ENCODE measurements at places on chromosomes 4 and X.
A peak's percentile ranks its signal among the peaks of the same experiment; 100 is the strongest.

GRCh38 chrX:72143609-72143907 lies 11.8 kb upstream of the RTL5 start:
- DNase-seq: no peak

DNA sequence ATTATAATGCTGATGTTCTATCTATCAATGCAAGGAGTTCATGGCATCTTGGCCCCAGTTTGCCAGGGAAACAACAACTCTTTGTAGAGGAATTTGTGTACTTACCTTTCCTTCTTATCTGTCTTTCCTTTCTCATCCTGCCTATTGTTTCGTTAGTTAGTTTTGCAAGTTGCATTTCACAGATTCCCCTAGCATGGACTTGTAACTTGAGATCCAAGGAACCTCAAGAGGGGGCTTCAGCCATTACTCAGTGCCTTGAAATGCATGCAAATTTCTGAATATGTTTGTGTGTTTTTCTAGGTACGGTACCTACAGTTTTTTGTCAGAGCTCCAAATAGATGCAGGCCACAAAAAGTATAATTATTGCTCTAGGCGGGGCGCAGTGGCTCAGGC lies 203.6 kb downstream of the LDB2 start:
- no peak for DNase-seq

GRCh38 chr4:10061650-10062415 lies 40.5 kb upstream of the SLC2A9 start:
- DNase-seq: no peak

DNA sequence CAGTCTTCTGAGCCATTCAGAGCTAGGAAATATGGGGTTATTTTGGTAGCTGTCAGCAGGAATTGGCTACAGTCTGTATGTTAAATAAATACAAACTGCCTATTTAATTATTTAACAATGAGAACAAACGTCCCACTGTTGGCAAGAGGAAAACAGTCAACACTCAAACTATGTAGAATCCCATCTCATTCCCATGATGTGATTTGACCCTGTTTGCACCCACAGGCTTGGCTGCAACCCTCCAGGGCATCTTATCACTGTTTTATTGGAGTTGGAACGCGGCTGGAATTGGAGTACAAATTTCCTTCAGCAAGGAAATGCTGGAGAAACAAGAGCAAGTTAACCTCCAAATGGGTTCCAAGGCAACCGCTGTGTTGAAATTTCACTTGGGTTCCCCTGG lies 124.0 kb downstream of the KIT start:
- DNase-seq: no peak

DNA sequence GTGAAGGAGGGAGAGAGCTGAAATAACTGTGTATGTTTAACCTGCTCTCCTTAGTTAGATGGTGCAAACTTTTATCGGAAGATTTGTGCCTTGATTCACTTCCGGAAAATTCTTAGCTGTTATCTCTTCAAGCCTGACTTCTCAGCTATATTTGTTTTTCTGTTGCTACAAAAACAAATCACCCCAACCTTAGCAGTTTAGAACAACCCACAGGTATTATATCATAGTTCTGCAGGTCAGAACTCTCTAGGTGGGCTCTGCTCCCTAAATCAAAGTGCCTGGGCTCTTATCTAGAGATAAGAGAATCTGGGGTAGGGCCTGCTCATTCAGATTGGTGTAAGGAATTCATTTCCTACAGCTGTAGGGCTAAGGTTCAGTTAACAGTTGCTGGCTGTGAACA lies 15.1 kb upstream of the CEP135 start:
- DNase-seq: no peak

- DNase-seq: no peak
These were observed 119.0 kb upstream of the MAP9 start for GRCh38 chr4:155495572-155496293.

DNA sequence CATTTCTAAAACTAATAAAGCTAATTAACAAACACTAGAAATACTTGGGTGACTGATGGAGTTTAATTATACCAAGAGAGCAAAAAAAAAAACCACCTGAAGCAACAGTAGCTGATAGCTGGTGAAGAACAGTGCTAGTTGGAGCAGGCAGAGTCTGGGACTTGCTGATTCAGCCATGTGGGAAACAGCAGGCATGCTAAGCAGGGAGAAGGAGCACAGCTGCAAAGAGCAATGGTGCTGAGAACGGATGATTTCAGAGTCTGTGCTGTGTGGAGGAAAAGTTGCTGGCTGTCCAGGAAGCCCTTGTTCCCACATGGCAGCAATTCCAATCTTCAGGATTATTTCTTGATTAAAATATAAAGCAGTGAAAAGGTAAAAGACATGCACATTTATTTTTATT lies 68.8 kb downstream of the NPY1R start:
- no peak for DNase-seq

DNA sequence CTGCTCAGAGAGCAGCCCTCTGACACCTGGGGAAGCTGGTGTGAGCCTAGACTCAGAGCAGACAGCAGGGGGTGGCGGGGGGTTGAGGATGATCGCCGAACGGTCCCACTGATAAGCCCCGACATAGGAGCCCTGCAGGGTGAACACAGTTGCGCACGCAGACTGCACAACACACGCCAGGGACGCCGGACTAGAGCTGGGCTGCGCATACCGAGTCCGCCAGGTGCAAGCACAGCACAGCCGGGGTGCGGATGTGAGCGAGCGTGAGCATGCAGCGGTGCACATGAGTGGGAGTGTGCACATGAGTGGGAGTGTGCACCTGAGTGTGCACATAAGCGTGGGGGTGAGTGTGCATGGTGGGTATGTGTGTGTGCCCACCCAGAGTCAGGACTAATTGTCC lies 36.7 kb downstream of the FAM53A start:
- no peak for DNase-seq

GRCh38 chr4:2047031-2047660 lies 12.0 kb upstream of the NAT8L start:
- DNase-seq: no peak

DNA sequence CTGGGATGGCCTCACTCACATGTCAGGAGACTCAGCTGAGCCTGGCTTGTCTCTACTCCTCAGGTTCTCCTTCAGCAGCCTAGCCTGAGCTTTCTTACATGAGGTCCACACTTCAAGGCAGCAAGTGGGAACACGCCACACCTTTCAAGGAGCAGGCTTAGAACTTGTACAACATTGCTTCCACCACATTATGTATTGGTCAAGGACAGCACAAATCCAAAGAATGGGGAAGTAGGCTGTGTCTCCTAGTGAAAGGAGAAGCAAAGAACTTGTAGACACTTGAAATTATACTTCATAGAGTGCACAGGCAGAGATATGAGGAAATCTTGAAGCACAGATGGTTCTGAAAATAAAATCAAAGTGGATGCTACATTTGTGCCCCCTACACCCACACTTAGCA lies 120.9 kb upstream of the NOCT start:
- no peak for DNase-seq

DNA sequence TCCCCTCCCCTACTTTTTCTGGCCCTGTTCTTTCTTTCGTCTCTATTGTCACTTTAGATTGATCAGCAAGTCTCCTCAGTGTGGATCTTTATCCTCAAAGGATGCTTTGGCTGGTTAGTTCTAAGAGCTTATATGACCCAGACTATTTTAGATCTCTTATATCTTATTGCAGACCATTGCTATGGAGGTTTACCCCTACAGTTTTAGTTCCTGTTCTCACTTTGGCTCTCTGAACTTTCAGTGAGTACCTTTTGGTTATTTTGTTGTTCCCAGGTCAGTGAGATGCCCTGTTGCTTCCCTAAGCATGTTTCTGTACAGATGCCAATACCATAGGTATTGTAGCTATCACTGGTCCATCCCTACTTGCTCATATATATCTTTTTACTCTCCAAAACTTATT lies 24.0 kb upstream of the MED14 start:
- no peak for DNase-seq

- no peak for DNase-seq
These were observed 56.2 kb downstream of the LRRC66 start for GRCh38 chr4:51963841-51964517.

- no peak for DNase-seq
These were observed 6.3 kb upstream of the HAUS3 start for GRCh38 chr4:2248044-2248780.

GRCh38 chr4:138392751-138393308 lies 150.7 kb upstream of the SLC7A11 start:
- DNase-seq: no peak

GRCh38 chr4:3630136-3630597 lies 97.9 kb upstream of the LRPAP1 start:
- DNase-seq: no peak

DNA sequence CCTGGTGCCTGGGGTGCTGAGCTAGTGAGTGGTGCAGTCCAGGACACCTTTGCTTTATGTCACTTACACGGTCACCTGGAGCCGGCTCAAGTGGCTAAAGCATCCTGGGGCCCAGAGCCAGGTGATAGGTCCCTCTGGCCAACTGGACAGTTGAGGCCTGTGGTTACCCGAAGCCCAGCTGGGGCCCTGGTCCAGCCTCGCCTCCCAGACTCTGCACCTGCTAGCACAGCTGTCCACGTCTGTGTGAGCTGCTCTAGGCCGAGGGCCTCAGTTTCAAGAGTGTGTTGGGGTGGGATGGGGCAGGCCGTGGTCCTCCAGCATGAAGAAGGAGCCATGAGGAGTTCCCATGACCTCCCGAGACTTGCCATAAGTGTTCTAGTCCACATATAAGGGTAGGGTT lies 7.7 kb upstream of the ADD1 start:
- no peak for DNase-seq

DNA sequence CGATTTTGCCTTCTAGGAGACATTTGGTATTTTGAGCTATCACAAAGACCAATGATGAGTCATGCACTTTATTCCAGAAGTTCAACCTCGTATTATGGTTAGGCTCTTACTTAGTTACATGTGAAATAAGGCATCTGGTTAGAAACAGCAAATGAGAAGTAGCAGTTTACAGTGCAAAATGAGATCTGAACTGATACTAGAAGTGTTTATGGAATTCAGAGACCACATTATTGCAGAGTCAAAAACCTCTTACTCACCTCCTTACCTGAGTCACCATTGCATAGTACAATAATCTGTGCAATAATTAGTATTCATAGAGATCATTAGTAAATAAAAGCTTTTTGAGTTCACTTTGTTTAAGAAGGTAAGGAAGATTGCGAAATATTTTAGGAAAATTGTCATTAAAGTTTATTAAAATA lies 38.7 kb downstream of the SEC24B start:
- peak; percentile 8 for DNase-seq

GRCh38 chrX:23752740-23753415 lies 9.8 kb upstream of the ACOT9 start:
- DNase-seq: no peak

GRCh38 chr4:120922381-120923206 lies at the start of gene PRDM5:
Gene PRDM5, minus strand, starts transcription at chr4:120922726. Its CDS starts 118 bp downstream, at chr4:120922608.
- DNase-seq: peak; percentile 47

GRCh38 chrX:100946299-100946927 lies 17.7 kb upstream of the XKRX start:
- DNase-seq: no peak

DNA sequence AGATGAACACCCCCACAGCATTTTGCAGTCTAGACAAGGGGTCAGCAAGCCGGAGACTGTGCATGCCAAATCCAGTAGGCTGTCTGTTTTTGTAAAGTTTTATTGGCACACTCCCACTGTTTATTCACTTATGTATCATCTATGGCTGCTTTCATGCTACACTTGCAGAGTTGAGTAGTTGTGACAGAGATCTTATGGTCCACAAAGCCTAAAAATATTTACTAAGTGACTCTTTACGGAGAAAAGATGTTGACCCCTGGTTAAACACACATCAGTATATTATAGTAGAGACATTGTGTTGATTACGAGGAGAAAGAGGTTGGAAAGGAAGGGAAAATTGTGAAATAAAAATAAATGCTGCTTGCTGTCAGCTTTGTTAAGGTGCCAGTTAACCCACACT lies 2.2 kb upstream of the LHFPL1 start:
- DNase-seq: no peak

DNA sequence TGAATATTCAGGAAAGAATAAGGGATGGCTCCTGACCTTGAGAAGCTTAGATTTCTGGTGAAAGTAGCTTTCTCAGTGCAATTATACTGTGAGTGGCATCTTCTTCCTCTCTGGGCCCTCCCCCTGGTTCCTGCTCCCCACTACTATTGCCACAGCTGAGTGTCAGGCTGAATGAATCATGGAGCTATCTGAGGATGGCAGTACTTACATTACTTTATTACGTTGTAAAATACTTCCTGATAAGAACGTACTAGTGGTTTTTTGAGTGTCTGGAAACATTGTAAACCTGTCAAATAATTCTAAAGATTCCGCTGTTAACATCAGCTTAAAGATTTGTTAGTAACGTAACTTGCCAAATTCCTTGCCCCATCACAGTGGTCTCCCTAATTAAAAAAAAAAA lies 36.2 kb downstream of the ARHGAP10 start:
- no peak for DNase-seq

GRCh38 chrX:119574394-119575266 lies at the start of gene UBE2A:
Gene UBE2A, plus strand, starts transcription at chrX:119574563. Its CDS starts 149 bp downstream, at chrX:119574712.
- DNase-seq: peak; percentile 89

Measured in SW480 (cell line).